Fibroblast of villous mesenchyme (primary cell): ENCODE measurements at places on chromosomes 1 and 21. TPM values are rescaled to one million over a fixed set of nuclear protein-coding genes. Genes with fewer than 3 reads are reported as not detected.

GRCh38 chr1:220577926-220578325, 50.0 kb downstream of the MARK1 start:
- DNase-seq = no peak

DNA sequence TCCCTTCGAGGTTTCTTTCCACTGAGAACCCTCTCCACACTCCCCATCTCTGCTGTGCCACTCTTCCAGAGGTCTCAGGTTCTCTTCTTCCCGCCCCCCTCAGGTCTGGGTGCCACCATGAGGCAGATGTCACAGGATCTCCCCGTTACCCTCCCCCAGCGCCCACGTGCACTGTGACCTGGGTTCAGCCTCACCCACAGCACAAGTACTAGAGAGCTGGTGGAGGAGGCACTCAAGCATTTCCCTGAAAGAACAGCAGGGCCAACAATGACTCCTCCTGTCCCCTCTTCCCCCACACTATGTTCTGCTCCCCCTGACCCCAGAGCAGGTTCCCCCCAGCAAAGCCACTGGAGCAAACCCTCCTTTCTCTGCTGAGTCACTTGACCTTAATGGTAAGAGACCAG, 14.3 kb downstream of the PLEKHA6 start:
- DNase-seq = no peak

DNA sequence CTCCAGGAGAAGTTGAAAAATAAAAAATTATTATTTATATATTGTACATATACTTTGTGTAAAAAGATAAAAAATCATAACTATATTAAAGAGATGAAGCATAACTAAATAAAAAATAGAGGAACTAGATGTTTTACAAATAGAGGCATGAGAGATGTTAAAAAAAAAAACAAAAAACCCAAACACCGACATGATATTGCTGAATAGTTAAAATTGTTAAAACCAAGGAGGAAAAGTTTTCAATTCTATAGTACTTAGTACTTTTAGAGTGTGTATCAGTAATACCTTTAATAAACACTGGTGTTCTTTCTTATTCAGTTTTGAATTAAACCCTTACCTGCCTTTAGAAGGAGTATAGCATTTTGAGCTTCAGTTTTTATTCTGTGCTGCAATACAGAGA, 32.1 kb downstream of the BACH1 start:
- DNase-seq = no peak

DNA sequence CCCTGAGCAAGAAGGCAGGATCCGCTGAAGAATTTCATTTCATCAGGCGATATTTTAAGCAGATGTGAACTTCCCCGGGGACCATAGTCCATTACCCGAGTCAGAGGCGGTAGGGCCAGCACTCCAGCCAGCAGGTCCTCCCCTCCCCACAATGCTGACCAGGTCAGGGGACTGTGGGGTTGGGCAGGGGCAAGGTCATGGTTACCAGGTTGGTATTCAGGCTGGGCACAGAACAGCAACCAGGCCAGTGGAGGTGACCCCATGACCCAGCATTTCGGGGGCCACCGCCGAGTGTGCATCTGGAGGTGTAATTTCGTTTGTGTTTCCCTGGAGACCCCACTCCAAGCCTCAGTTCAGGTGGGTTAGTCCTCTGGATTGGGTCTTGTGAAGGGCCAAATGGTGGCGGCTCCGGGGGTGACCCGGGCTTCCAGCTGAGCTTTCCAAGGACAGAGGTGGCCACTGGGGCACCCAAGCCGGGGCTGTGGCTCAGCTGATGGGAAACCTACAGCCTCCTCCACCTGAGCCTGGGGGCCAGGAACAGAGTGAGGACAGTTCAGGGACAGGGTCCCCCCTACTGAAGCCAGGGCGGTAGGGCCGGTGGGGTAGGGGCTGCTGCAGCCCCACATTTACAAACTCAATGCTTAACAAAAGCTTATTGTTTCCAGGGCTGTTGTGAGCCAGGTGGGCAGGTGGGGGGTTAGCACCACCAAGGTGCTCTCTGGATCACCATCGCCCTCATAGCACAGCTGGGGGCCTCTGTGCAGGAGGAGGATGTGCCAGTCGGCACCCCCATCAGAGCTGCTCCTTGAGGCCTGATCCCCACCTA, 2.8 kb downstream of the PRDM16 start:
- DNase-seq = no peak

- peak; percentile 96 for DNase-seq
Observed at GRCh38 chr1:201946224-201946908, at the start of gene LMOD1. TSS of gene LMOD1 (minus strand) at chr1:201946548. CDS start at chr1:201946340, 208 bp downstream.

- DNase-seq = no peak
Observed at GRCh38 chr1:17662296-17662695, 92.8 kb upstream of the ACTL8 start.

The IPO13 gene
- total RNA-seq = 18.7 and 20.7 TPM in 2 replicates

DNA sequence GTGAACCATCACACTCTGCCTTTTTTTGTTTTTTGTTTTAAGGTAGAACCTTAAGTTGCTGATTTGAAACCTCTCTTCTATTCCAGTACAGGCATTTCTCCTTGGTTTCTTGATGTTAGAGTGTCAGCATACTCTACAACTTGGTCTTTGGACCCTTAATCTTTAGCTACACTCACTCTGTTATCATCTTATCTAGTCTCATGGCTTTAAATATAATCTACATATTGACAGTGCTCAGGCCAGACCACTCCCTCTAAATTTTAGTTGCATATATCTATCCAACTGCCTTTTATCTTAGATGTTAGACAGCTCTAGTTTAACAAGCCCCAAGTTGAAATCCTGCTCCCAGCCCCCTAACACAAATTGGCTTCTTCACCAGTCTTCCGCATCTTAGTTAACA, 22.1 kb downstream of the NME7 start:
- no peak for DNase-seq

DNA sequence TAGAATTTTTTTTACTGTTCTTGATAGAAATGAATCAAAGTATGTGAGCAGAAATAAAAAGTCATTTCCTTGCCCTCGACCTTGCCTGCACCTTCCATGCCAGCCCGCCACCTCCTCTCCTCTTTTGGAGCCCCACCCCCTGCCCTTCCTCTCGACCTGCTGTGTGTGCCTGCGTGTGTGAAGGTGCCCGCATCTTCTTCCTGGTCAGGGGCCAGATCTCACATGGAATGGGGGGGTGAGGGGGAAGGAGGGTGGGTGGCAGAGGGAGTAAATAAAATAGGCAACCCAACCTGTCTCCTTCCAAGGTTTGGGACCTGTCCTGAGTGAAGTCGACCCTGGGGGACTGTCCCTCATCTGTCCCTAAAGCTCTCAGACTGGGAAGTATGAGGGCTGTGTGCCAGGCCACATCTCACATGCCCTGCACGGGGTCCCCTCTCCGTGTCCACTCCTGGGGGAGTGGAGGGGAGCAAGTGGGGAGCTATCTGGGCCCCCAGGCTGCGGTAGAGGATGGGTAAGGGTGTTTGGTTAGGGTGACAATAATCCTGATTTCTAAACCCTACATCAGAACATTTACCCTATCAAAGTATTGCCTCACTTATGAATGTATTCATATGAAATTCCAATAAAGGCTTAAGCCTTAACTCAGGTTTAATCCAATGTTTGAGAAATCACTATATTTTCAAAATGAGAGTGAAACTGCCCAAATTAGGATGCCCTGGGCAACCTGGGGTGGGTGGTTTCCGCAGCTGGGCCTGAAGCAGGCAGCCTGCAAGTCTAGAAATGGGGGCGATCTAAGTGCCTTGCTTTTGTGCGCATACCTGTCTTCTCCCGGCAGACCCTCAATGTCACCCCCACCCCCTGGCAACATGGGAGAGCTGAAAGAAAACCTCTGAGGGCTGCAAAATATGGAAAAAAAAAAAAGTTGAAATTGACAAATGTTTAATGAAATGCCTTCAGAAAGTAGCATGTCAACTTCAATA, 15.4 kb downstream of the AMPD2 start:
- no peak for DNase-seq

The TSTD1 gene
- total RNA-seq = 1.6 and 18.6 TPM in 2 replicates

DNA sequence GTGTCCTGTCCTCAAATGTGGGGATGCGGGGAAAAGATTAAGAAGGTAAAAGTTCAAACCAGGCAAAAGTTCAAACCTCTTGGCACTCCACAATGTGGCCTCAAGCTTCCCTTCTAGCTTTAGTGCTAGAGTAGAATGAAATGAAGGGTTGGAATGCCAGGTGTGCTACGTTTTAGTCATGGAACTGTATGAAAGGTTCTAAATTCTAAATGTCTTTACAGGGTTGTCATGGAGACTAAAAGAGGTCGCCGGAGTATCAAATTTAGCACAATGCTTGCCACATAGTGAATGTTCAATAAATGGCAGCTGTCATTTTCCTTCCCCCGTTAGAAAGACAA, 57.2 kb upstream of the LRRC8D start:
- DNase-seq = no peak

- no peak for DNase-seq
Observed at GRCh38 chr1:242025681-242026080, 26.8 kb upstream of the MAP1LC3C start.

The DCAF6 gene
- 58.0 and 73.4 TPM in 2 replicates for total RNA-seq

The CYP4Z1 gene
- total RNA-seq = not detected in 2 replicates

The RNF186 gene
- not detected in 2 replicates for total RNA-seq

The STIL gene
- total RNA-seq = 13.2 and 21.2 TPM in 2 replicates

DNA sequence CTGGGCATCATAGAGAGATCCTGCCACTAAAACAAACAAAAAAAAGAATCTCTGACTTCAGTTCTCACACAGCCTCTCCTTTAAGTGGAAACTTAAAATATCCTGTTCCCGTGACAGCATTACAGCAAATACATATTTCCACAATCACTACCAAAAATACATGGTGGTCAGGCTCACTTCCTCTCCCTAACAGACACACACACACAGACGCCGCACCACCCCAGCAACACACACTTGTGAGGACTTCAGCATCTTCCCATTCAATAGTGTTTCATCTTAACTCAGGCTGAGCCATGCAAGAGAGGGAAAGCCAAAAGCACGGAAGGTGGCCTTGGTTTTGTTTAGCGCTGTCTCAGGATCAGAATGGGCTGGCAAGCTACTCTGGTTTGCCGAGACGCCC, 21.9 kb downstream of the KIAA1614 start:
- DNase-seq = no peak

DNA sequence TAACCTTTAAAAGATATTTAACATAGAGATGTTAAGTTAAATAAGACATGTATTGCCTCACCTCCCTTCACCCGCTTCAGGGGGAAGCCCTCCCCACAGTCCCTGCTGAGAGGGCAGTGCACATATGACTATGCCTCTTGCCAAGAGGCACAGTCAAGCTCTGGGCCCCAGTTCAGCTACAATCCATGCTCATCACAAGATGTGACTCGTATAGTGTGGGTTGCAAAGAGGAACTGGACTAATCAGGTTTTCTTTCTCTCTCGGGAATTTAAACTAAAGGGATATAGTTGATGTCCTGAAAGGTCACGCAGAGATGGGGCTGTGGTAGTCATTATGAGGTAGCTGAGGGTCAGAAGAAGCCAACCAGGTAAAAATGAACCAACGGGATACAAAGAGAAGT, 35.6 kb downstream of the LYST start:
- no peak for DNase-seq

The TGFB2 gene
- 28.0 and 36.3 TPM in 2 replicates for total RNA-seq

DNA sequence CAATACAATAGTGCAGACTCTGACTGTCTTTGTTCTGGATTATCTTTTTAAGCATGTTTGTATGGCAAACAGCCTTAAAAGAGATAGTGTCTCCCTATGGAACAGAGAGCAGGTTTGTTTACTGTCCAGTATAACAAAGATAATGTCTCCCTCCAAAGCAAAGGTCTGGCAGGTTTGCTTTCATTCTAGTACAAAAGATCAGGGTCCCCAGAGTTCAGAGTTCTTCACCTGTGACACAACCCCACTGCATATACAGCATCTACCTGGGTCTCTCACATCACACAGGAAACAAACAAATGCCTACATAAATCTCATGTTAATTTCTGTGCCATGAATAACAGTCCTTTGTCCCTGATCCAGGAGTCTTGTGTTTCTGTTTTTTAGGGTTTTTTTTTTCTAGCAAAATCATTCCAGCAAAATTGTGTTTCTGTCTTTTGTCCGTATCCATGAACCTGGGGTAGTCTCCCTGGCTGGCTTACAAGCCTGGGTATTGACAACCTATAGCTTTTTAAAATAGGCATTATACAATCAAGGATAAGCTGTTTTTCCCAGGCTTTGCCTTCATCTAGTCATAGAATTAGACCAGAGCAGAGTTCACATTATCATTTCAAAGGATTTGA, 89.4 kb upstream of the PTBP2 start:
- DNase-seq = no peak

GRCh38 chr1:6154525-6155319, 25.4 kb downstream of the CHD5 start:
- DNase-seq = no peak

- DNase-seq = peak; percentile 93
Observed at GRCh38 chr1:162605225-162605927, 26.9 kb upstream of the DDR2 start.

DNA sequence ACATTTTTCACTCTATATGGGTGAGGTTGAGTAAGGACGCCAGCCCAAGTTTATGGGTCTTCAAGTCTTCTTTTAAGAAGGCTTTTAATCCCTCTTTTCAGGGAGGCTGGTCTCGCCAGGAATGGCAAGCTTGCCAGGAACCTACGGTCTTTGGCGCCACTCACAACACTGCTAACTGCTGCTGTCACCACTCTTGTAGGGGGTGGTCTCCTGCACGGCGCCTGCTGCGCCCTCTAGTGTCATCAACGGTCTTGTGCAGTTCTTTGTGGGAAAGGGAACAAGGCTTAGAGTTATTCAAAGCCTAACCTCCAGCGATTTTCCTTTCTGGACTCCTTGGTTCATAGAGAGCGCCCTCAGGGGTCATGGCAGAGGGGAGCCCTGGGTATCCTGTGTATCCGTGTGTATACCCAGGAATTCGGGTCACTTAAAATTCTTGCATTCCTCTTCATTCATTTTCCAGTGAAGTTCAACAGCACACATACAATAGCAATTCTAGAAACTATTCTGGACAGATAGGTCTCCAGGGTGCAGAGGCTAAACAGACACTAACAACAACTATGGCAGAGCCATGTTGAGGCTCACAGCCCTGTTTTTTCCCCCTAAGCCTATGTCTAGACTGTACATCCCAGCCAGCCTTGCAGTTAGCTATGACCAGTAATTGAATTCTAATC, 392.8 kb upstream of the CAMK1G start:
- DNase-seq = peak; percentile 19

GRCh38 chr1:38589036-38589435, 270.5 kb downstream of the RRAGC start:
- no peak for DNase-seq

The ARHGAP29 gene
- total RNA-seq = 50.3 and 85.1 TPM in 2 replicates

GRCh38 chr1:207230441-207230840, 91.0 kb upstream of the CD55 start:
- no peak for DNase-seq

GRCh38 chr1:193083365-193084088, 21.7 kb downstream of the GLRX2 start:
- DNase-seq = no peak

The RERE gene
- total RNA-seq = 51.4 and 56.0 TPM in 2 replicates

The KCNE2 gene
- not detected in 2 replicates for total RNA-seq

The OR6K3 gene
- not detected in 2 replicates for total RNA-seq
